ENCODE measurements at places on chromosomes 3 and 15. TPM values are rescaled to one million over a fixed set of nuclear protein-coding genes. Genes with fewer than 3 reads are reported as not detected.

IL12A gene
- polyA plus RNA-seq: 1.1 TPM

PAQR5 gene
- polyA plus RNA-seq: not detected

ZNF385D gene
- polyA plus RNA-seq: not detected

KNG1 gene
- polyA plus RNA-seq: not detected

GOLGA6B gene
- polyA plus RNA-seq: not detected

ZKSCAN7 gene
- 1.6 TPM for polyA plus RNA-seq

HYKK gene
- polyA plus RNA-seq: 3.7 TPM

All from CD4-positive, CD25-positive, alpha-beta regulatory T cell (primary cell).